Stimulated activated CD4-positive, alpha-beta T cell treated with anti-CD3 and anti-CD28 coated beads, Interleukin-2, amount 100 ng/mL, for 48 hours (primary cell): ENCODE measurements at places on chromosomes 1 and 21.

DNA sequence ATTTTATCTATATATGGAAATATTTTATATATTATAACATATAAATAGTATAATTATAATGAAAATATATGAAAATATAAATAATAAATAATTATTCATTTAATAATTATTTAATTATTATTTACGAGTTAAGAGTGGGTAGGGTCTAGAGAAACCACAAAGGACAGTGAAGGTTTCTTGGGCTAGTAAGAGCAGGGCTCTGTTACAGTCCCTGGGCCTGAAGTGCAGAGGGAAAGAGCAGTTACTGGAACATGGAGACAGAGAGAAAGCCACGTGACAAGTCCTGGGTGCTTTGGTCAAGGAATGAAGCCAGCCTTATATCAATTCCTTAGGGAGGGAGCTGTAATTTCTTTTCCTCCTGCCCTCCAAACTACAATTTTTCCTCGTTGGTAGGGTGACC lies 117.2 kb upstream of the OLIG2 start:
- no peak for DNase-seq

DNA sequence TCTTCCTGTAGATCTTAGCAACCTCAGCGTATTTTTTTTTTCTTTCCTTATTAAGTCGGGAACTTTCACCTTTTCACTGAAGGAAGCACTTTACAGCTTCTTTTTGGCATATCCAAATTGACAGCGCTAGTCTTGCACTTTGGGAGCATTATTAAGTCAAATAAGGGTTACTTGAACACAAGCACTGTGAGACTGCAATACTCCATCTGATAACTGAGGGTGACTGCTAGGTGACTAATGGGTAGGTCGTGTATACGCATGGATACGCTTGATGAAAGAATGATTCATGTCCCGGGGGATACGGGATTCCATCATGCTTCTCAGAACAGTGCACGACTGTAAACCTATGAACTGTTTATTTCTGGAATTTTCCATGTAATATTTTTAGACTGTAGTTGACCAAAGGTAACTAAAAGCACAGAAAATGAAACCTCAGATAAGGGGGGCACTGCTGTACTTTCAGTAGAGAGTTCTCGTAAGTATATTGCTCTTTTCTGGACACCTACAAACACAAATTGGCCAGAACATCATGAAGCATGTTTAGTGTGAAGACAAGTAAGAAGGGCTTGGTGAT lies 364.7 kb downstream of the SMYD3 start:
- DNase-seq, result no peak

GRCh38 chr1:77687519-77687906 lies 5.1 kb upstream of the ZZZ3 start:
- DNase-seq, result no peak

GRCh38 chr1:226679853-226680516 lies 59.1 kb downstream of the ITPKB start:
- peak; percentile 73 for DNase-seq
